Type B pancreatic cell (in vitro differentiated cells): ENCODE measurements at places on chromosomes 1 and 21. TPM values are rescaled to one million over a fixed set of nuclear protein-coding genes. Genes with fewer than 3 reads are reported as not detected.

- no peaks in the 10 kb centered on the region for H3K27me3 ChIP-seq
- no peak overlapping the region for H3K27ac ChIP-seq
- no peaks in the 10 kb centered on the region for H3K36me3 ChIP-seq
- H3K4me3 ChIP-seq = no peak overlapping the region
These were observed 254.8 kb downstream of the OLFM3 start for GRCh38 chr1:101741910-101742309.

- H3K27me3 ChIP-seq = peaks cover 24% of the 10 kb centered on the region
- H3K4me3 ChIP-seq = no peak overlapping the region
- H3K4me1 ChIP-seq = peaks cover 42% of the 10 kb centered on the region
- DNase-seq = no peak
These were observed 6.4 kb upstream of the KAZN start for GRCh38 chr1:14592004-14592631.

GRCh38 chr1:7014640-7014930 lies 229.3 kb downstream of the CAMTA1 start:
- DNase-seq = no peak
- H3K27me3 ChIP-seq = peaks cover 23% of the 10 kb centered on the region
- H3K36me3 ChIP-seq = no peaks in the 10 kb centered on the region
- no peak overlapping the region for H3K27ac ChIP-seq

DNA sequence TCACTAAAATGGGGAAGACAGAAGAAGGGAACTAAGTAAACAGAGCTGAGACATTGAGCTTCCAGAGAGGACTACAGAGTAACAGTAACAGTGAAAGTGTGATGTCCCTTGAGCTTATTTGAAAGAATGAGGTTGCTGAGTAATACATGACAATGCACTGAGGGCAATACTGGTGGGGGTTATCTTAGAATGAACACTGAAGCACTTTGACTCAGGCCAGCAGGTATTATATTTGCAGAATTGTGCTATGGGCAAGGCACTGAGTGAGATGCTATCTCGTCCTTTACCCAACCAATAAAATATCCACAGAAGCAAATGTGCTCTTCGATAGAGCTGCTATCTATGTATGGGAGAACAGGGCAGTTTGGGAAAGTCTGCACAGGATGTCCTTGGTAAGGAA lies 133.2 kb downstream of the DISP1 start:
- peaks cover 32% of the 10 kb centered on the region for H3K36me3 ChIP-seq
- DNase-seq = no peak
- no peaks in the 10 kb centered on the region for H3K27me3 ChIP-seq
- H3K4me1 ChIP-seq = peaks cover 4% of the 10 kb centered on the region
- H3K4me3 ChIP-seq = no peak overlapping the region

DNA sequence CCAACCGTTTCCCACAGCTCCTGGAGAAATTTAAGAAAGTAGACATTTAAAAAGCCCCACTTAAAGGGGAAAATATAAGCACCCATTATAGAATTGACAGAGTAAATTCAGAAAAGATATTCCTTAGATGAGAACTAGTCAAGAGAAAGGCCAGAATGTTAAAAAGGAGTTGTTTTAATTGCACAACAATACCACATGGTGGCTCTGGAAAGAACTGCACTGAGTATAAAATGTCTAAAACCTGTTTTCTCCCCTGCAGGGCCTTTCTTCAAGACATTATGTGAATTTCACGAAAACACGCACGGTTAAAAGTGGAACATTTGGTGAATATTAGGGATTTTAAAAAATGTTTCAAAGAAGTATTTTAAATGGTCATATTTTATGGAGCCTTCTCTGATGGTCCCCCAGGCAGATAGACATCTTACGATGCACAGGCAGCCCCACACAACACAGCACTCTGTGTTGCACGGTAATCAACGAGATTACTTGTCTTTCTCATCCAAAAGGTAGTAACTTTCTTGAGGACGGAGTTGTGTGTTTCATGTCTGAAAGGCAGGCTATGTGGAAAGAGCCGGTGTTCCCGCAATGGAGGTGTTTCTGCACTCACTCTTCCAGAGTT lies 101.9 kb downstream of the PRRX1 start:
- H3K36me3 ChIP-seq = no peaks in the 10 kb centered on the region
- H3K4me1 ChIP-seq = peaks cover 7% of the 10 kb centered on the region
- no peak overlapping the region for H3K27ac ChIP-seq
- H3K27me3 ChIP-seq = no peaks in the 10 kb centered on the region

DNA sequence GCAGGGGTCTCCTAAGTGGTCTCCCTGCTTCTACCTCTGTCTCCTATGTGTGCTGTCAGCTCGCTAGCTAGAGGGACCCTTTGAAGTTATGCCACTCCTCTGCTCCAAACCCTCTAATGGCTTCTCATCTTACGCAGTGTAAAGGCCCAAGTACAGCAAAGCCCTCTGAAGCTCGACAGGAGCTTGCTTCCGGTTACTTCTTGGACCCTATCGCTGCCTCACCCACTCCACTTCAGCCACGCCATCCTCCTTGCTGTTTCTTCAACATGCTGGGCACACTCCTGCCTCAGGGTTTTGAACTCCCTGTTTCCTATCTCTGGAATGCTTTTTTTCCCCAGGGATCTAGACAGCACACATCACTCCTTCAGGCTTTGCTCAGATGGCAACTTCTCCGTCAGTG lies 102.3 kb upstream of the F3 start:
- H3K4me1 ChIP-seq = peaks cover 4% of the 10 kb centered on the region
- no peak overlapping the region for H3K27ac ChIP-seq
- no peak for DNase-seq
- peaks cover 4% of the 10 kb centered on the region for H3K36me3 ChIP-seq

- H3K36me3 ChIP-seq = no peaks in the 10 kb centered on the region
- peak; percentile 82 for DNase-seq
- H3K4me3 ChIP-seq = peak overlapping the region; percentile 52
- H3K4me1 ChIP-seq = peaks cover 12% of the 10 kb centered on the region
- H3K27ac ChIP-seq = peak overlapping the region; percentile 86
These were observed 25.3 kb upstream of the ETV3 start for GRCh38 chr1:157163273-157164127.

DNA sequence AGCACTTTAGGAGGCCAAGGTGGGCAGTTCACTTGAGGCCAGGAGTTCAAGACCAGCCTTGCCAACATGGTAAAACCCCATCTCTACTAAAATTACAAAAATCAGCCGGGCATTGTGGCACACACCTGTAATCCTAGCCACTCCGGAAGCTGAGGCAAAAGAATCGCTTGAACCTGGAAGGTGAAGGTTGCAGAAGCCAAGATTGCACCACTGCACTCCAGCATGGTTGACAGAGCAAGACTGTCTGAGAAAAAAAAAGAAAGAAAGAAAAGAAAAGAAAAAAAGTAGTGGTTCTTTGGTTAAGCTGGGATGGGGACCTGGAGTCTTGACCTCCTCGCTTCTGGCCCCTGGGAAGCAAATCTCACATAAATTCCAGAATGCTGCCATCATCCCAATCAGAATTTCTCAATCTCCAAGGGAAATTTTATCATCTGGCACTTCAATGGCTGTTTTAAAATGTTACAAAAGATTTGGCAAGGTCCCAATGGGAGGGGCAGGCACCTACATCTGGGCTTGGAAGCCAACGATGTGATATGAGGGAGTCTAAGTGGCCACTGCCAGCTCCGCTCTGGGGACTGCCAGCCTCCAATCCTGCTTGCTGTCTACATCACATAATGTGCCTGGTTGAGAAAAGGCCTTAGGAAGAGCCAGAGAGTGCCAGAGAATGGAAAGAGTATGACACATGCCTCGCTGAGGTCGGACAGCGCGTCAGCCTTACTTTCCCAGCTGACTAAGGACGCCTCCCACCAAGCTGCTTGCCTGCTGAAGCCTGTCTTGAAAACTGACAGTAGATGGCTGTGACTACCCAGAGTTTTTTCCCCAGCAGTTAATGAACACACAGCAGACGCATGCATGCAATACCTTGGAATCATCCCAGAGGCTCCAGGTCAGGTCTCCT lies 42.1 kb upstream of the SRP9 start:
- H3K27me3 ChIP-seq = no peaks in the 10 kb centered on the region
- H3K4me3 ChIP-seq = no peak overlapping the region
- no peak for DNase-seq
- no peaks in the 10 kb centered on the region for H3K36me3 ChIP-seq
- peak overlapping the region; percentile 35 for H3K27ac ChIP-seq

DNA sequence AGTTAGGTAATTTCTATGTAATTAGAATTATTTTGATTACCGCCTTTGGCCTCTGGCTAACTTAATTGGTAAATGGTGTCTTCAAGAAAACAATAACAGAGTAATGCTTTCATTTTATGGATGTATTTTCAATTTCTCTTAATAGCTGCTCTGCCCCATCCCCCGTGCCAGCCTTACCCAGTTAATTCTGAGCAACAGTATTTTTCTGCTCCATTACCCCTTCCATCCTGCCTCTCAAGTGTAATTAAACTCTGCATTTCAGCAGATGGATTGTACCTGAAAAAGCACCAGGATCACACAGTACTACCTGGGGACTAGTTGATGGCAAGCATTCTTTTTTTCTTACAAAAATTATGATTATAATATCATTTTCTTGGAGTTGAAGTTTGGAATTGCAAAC lies 104.2 kb downstream of the KIAA0319L start:
- H3K4me3 ChIP-seq = no peak overlapping the region
- H3K36me3 ChIP-seq = peaks cover 4% of the 10 kb centered on the region
- H3K27ac ChIP-seq = no peak overlapping the region
- no peaks in the 10 kb centered on the region for H3K27me3 ChIP-seq
- DNase-seq = no peak

DNA sequence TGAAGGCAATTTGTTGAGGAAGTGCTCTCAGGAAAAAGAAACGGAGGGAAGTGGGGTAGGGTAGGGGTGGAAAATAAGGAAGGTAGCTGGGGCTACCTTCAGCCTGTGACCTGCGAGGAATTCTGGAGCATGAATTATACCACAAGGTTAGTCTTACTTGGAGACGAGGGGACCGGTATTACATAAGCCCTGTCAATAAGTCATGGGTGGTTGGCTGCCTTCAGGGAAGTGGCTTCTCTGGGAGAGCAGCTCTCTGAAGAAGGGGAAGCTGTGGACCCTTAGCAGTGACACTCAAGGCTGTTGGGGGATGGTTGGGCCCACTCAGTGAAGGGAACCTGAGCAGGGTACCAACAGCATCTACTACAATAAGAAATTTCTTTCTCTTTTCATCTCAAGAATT lies 111.3 kb downstream of the TNFSF18 start:
- H3K27me3 ChIP-seq = no peaks in the 10 kb centered on the region
- no peak for DNase-seq
- no peak overlapping the region for H3K27ac ChIP-seq
- H3K4me3 ChIP-seq = no peak overlapping the region

- H3K36me3 ChIP-seq = peaks cover 6% of the 10 kb centered on the region
- no peak for DNase-seq
- H3K4me1 ChIP-seq = no peaks in the 10 kb centered on the region
- H3K4me3 ChIP-seq = no peak overlapping the region
- H3K27ac ChIP-seq = no peak overlapping the region
- H3K27me3 ChIP-seq = no peaks in the 10 kb centered on the region
These were observed 12.2 kb downstream of the PINK1 start for GRCh38 chr1:20645414-20645813.

GRCh38 chr1:2224631-2225428 lies 3.3 kb upstream of the SKI start:
- H3K4me1 ChIP-seq = peaks cover 4% of the 10 kb centered on the region
- no peak overlapping the region for H3K27ac ChIP-seq
- peak; percentile 67 for DNase-seq
- peaks cover 2% of the 10 kb centered on the region for H3K27me3 ChIP-seq

- DNase-seq = no peak
- no peaks in the 10 kb centered on the region for H3K27me3 ChIP-seq
- no peak overlapping the region for H3K27ac ChIP-seq
- no peak overlapping the region for H3K4me3 ChIP-seq
These were observed 6.0 kb upstream of the SLC27A3 start for GRCh38 chr1:153769221-153769620.

- DNase-seq = no peak
- no peak overlapping the region for H3K27ac ChIP-seq
- peaks cover 11% of the 10 kb centered on the region for H3K4me1 ChIP-seq
- H3K36me3 ChIP-seq = no peaks in the 10 kb centered on the region
- peaks cover 8% of the 10 kb centered on the region for H3K27me3 ChIP-seq
These were observed 97.1 kb downstream of the DIRAS3 start for GRCh38 chr1:67953301-67953700.

GRCh38 chr1:28371010-28371377 lies 1.5 kb downstream of the PHACTR4 start:
- peaks cover 11% of the 10 kb centered on the region for H3K36me3 ChIP-seq
- H3K4me1 ChIP-seq = peaks cover 35% of the 10 kb centered on the region
- H3K27ac ChIP-seq = peak overlapping the region; percentile 78
- no peaks in the 10 kb centered on the region for H3K27me3 ChIP-seq
- DNase-seq = no peak
- peak overlapping the region; percentile 95 for H3K4me3 ChIP-seq

GRCh38 chr1:230842801-230843200 lies 25.5 kb downstream of the C1orf198 start:
- H3K36me3 ChIP-seq = peaks cover 62% of the 10 kb centered on the region
- no peaks in the 10 kb centered on the region for H3K4me1 ChIP-seq
- H3K27ac ChIP-seq = no peak overlapping the region
- no peak for DNase-seq
- H3K4me3 ChIP-seq = no peak overlapping the region

DNA sequence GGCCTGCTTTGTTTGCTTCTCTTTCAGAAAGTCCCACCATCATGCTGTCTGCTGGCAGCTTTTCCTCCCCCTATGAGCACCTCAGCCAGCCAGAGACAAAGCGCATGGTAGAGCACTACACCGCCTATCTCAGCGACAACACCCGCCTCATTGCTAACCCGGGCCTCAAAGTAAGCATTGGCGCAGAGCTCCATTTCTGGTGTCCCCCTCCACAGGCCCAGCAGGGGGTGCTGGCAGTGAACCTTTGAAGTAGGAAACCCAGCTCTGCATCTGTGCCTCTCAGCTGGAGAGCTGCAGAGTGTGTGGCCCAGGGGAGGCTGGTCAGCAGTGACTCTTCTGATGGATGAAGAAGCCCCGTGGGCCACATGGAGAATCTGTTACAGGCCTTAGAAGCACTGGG lies 81.2 kb upstream of the RAVER2 start:
- H3K4me1 ChIP-seq = peaks cover 21% of the 10 kb centered on the region
- no peak for DNase-seq

- peaks cover 36% of the 10 kb centered on the region for H3K36me3 ChIP-seq
- H3K4me3 ChIP-seq = peak overlapping the region; percentile 75
- peak overlapping the region; percentile 78 for H3K27ac ChIP-seq
- no peak for DNase-seq
- H3K4me1 ChIP-seq = peaks cover 44% of the 10 kb centered on the region
- no peaks in the 10 kb centered on the region for H3K27me3 ChIP-seq
These were observed 8.5 kb downstream of the MEX3A start for GRCh38 chr1:156073740-156074139.

GRCh38 chr1:21165076-21165475 lies 11.6 kb downstream of the EIF4G3 start:
- peaks cover 37% of the 10 kb centered on the region for H3K36me3 ChIP-seq
- no peak overlapping the region for H3K4me3 ChIP-seq
- no peak overlapping the region for H3K27ac ChIP-seq
- H3K27me3 ChIP-seq = no peaks in the 10 kb centered on the region

Gene C1orf87
- total RNA-seq = not detected in 2 replicates

Gene HAO2
- total RNA-seq = 0.27 and 0.29 TPM in 2 replicates

Gene GBP6
- 0.14 and 0.29 TPM in 2 replicates for total RNA-seq

Gene HSD11B1
- total RNA-seq = not detected in 2 replicates

Gene NTNG1
- 8.0 and 19.7 TPM in 2 replicates for total RNA-seq

Gene OR10J1
- total RNA-seq = not detected in 2 replicates

Gene CLCA1
- total RNA-seq = 4.9 and 10.1 TPM in 2 replicates
